ENCODE measurements at places on chromosomes 6 and 20.

DNA sequence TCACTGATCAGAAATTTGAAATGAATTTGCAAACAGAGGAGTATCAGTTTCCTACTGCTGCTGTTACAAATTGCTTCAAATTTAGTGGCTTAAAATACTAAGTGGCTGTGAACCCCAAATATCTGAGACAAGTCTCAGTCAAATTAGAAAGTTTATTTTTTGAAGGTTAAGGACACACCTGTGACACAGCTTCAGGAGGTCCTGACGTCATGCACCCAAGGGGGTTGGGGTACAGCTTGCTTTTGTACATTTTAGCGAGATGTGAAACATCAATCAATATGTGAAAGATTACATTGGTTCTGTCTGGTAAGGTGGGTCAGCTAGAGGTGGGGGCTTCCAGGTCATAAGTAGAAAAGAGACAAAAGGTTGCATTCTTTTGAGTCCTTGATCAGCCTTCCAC lies 21.4 kb upstream of the ZFP64 start:
- no peak for DNase-seq

- DNase-seq, result peak; percentile 40
These were observed 7.7 kb downstream of the BRPF3 start for GRCh38 chr6:36204068-36204753.

GRCh38 chr20:7765221-7765620 lies 175.0 kb downstream of the HAO1 start:
- no peak for DNase-seq

- DNase-seq, result no peak
These were observed 150.4 kb downstream of the RNGTT start for GRCh38 chr6:88813045-88813444.

GRCh38 chr20:64039293-64040160 lies 3.5 kb downstream of the C20orf204 start:
- DNase-seq, result no peak

DNA sequence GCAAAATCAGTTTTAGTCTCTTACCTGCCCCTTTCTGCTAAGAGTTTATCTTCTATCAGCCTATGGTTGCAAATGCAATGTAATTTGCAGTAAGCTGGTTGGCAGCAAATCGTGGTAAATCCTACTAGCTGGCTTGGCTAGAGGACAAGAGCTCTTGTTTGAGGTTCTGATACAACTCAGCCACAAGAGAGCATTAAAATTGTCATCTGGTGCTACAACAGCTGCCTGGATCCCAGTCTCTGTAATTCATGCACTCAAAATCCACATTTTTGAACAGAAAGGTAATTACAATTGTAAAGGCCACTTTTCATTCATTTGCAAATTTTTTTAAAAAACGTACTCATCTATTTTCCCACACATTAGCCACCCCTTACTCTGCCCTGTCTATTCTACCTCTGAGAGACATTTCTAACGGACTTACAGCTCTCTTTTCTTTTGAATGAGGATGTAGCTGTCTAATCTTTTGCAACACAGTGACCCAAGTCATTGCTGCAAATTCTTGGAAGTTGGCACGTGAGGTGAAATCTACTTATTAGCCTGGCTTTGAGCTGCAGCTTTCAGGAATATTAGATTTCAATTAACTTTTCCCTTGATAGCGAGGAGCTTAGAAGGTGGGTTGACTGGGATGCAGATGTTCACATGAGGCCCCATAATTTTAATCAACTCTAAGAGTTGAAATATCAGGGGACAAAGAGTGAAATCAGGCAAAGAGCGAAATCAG lies 54.0 kb upstream of the FAM184A start:
- no peak for DNase-seq
